ENCODE measurements at places on chromosomes 5 and 9.
A peak's percentile ranks its signal among the peaks of the same experiment; 100 is the strongest.

- DNase-seq: peak; percentile 74
These were observed 148.0 kb upstream of the ADRA1B start for GRCh38 chr5:159768243-159768642.

- DNase-seq: no peak
These were observed 157.7 kb downstream of the SLF1 start for GRCh38 chr5:94776167-94776566.

GRCh38 chr5:61737301-61737963 is 405.4 kb downstream of the ZSWIM6 start:
- no peak for DNase-seq

GRCh38 chr9:36148311-36149051 is 11.9 kb downstream of the GLIPR2 start:
- peak; percentile 98 for DNase-seq

GRCh38 chr9:103819936-103820335 is 274.2 kb upstream of the SMC2 start:
- DNase-seq: no peak

DNA sequence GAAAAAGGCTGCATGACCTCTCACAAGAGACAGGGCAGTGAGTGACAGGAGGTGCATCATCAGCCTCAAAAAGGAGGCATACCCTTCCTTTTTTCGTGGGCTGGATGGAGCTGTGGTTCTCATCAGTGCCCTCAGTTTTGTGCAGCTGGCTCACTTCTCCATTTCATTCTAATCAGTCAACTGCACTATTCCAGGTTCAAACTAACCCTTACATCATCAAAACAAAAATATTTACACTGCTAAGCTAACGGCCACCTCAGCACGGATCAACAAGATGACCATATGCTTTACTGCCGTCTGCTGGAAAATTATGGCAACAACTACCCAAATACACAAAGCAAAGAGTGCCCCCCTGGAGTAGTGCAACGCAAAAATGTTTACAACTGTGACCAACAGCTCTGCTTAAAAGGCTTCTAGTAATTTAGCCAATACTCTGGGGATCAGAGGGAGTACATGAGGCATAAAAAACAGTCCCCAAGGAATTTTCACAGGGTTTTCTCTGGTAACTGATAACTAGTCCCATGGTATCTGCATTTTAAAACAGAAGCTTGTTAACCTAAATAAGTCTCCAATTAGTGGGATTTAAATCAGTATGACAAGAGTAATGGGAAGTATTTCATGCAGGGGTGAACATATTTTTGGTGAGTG is 10.8 kb downstream of the KCNV2 start:
- DNase-seq: peak; percentile 79

- peak; percentile 79 for DNase-seq
These were observed 55.7 kb upstream of the DPYSL3 start for GRCh38 chr5:147565524-147565923.

- DNase-seq: no peak
These were observed 3.3 kb downstream of the MAT2B start for GRCh38 chr5:163508753-163509152.

DNA sequence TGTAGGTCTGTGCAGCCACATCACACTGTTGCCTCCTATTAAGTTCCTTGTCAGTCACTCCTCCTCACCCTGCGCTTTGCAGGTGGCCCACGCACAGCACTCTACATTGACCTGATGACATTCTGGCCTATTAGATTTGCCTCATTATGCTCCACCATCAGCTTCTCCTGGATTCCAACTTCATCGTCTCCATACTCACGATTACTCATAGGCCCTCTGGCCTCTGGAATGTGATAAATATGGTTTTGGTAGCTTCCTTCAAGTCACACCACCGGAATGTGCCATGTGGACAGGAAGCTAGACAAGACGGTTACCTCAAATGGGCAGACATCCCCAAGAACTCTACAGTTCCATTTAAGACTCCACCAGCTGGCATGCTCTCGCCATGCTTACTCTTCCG is 158.0 kb upstream of the LHFPL2 start:
- DNase-seq: peak; percentile 76

- DNase-seq: no peak
These were observed 3.1 kb upstream of the LRRC70 start for GRCh38 chr5:62575489-62575888.

DNA sequence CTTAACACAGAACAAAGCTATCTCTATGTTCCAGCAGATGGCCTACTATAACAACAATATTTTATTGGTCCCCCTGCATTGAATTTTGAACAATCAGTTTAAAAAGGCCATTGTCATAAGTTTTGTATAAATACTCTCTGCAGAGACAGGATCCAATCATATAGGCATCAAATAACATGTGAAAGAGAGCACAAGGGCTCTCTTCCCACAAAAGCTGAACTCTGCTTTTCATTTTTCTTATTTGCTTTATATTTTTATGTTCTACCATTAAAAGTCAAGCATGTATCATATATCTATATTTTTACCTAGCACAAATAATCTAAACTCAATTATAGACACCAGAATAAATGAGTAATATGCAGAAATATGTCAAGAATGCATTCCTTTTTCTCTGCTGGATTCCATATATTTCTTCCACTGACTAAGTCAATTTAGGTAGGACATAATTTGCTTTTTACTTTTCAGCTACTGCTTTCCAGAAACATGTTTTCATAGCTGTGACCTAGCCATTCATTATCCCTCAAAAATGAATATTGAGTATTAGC is 143.6 kb downstream of the CDH9 start:
- peak; percentile 8 for DNase-seq
